Stimulated activated CD8-positive, alpha-beta memory T cell treated with anti-CD3 and anti-CD28 coated beads, Interleukin-7, amount 100 ng/mL, for 48 hours (primary cell): ENCODE measurements at places on chromosomes 7 and 10.
A peak's percentile ranks its signal among the peaks of the same experiment; 100 is the strongest.

DNA sequence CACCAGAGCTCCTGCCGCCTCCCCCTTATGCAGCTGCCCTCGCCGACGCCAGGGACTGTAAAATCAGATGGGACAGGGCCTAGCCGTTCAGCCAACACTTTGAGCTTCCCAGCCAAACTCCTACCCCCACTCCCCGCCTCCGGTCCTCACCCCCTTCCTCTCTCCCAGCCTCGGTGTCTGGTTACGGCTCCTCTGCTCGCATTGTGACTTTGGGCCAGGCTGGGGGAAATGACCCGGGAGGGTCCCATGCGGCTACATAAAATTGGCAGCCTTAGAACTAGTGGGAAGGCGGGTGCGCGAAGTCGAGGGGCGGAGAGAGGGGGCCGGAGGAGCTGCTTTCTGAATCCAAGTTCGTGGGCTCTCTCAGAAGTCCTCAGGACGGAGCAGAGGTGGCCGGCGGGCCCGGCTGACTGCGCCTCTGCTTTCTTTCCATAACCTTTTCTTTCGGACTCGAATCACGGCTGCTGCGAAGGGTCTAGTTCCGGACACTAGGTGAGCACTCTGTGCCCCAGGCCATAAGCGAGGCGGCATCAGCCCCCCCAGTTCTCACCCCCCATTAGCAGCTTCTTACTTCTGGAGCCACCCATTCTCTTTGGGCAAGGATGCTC lies at the start of gene KAZALD1:
Gene KAZALD1 (plus strand): TSS at position 366 of the 608 bp plus-strand sequence. CDS start 604 bp downstream, outside the sequence.
- no peak for DNase-seq

GRCh38 chr7:6729492-6730342 lies 23.0 kb upstream of the ZNF12 start:
- DNase-seq: peak; percentile 76

- DNase-seq: no peak
Measured at GRCh38 chr10:100738055-100738827, 7.1 kb upstream of the PAX2 start.

- DNase-seq: no peak
Measured at GRCh38 chr10:91724933-91725332, 73.3 kb upstream of the TNKS2 start.

- DNase-seq: no peak
Measured at GRCh38 chr10:6802759-6803426, 222.8 kb upstream of the PRKCQ start.

- DNase-seq: no peak
Measured at GRCh38 chr10:50528206-50528605, 95.5 kb downstream of the SGMS1 start.

DNA sequence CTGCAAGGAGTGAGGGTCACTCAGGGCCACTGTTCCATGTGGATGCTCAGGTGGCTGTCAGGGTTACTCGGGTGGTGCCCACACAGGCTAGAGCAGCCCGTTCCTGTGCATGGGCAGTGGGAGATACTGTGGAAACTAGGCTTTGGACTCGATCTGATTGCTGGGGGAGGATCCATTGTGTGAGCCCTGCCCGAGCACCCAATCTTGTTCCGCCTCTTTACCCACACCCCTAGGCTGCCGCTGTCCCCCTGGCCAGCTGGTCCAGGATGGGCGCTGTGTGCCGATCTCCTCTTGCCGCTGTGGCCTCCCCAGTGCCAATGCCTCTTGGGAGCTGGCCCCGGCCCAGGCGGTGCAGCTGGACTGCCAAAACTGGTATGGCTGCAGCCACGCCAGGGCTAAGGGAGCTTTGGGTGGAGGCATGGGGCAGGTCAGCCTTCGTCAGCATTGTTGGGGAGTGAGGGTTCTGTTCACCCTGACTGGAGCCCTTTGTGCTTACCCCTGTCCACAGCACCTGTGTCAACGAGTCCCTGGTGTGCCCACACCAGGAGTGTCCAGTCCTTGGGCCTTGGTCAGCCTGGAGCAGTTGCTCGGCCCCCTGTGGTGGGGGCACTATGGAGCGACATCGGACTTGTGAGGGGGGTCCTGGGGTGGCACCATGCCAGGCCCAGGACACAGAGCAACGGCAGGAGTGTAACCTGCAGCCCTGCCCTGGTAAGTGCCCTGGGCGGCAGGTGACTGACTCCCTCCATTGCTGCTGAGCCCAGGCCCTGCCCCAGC lies 12.4 kb upstream of the ZNF862 start:
- no peak for DNase-seq

- no peak for DNase-seq
Measured at GRCh38 chr10:114283091-114283490, 44.0 kb downstream of the VWA2 start.

DNA sequence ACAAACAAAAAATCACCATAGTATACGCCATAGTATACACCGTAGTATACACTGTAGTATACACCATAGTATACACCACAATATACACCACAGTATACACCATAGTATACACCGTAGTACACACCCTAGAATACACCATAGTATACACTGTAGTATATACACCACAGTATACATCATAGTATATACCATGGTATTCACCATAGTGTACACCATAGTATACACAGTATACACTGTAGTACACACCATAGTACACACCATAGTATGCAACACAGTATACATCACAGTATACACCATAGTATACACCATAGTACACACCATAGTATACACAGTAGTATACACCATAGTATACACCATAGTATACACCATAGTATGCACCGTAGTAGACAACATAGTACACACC lies 157.6 kb upstream of the ADARB2 start:
- no peak for DNase-seq

DNA sequence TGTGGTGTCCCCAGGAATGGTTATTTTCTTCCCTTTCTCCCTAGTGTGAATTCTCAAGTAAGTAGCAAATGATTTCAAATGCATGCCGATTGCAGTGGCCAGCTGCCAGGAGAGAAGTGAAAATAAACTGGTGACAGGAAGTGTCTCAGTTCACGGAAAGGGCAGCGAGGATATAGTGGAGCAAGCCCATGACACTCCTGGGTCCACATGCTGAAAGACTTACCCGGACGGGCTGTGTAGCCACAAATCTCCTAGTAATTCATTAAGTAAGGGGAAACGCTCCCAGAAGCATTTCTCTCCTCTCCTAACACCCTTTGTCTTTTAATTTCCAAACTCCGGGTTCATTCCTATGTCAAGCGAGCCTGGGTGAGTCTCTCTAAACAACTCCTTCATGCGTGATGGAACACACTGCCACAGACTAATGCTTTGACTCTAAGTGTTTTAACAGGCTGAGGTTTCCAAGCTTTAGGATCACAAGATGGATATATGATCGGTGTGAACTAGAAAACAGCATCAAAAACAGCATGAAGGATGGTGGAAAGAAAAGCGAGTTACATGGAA lies 125.6 kb downstream of the CYP26A1 start:
- no peak for DNase-seq

GRCh38 chr10:452512-453426 lies 236.7 kb downstream of the DIP2C start:
- DNase-seq: no peak

DNA sequence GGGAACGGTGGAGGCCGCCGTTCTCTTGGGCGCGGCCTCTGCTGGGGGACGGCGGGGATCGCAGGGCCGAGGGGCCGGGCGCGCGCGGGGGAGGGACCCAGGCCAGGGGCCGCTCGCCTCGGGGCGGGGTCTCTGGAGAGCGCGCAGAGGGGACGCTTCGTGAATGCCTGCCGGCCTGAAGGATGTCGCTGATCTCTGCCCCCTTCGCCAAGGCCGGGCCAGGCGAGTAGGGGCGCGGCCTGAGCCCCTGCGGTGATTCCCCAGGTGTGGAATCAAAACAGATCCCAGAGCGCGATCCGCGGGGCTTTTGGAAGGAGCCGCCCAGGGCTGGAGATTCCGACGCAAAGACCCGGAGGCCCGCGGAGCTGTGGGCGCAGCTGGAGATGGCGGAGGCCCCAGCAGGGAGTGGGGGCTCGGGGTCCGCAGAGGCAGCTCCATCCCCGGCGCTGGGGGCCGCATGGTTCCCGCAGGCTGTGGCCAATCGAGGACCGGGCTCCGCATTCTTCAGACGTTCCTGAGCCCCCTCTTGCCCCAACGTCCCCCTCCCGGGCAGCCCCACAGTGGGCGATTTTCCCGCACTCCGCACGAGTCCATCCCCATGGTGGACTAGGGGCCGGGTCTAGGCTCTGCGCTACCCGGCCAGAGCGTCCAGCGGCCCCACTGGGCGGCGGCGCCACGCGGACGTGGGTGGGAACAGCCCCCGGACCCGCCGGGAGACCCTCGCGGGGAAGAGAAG lies 166.0 kb downstream of the ACTR3B start:
- no peak for DNase-seq

DNA sequence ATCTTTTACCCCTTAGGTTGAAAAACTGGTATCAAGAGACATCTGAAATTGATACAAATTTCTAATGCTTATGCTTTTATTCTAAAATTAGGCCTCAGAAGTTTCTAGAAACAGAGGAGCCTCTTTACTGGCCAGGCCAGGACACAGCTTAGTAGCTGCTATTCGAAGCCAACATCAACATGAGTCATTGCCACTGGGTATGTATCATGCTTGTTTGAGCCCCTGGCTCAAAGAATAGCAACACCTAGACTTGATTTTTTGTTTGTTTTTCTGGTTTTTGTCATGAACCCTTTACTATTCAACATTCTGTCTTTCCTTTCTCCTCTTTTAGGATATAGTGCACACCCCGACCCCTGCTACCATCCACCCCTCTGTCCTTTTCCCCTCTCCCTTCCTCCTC lies 90.9 kb upstream of the STK17A start:
- DNase-seq: no peak

DNA sequence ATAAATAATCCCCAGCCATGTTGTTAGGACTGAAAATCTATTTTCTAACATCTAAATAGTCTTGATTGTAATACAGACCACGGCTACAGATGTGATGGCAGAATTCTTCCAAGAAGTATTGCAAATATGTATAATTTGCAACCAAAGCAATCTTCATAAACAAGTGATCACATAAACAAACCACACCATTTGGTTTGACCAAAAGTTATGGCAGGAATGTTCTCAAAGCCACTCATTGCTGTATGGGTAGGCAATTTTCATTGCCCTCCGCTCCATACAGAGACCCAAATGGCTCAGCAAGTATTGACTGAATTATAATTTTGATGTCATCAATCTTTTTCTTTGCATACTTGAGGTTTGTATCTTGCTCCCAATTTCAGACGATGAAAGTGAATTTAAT lies 19.0 kb upstream of the RHOBTB1 start:
- no peak for DNase-seq

DNA sequence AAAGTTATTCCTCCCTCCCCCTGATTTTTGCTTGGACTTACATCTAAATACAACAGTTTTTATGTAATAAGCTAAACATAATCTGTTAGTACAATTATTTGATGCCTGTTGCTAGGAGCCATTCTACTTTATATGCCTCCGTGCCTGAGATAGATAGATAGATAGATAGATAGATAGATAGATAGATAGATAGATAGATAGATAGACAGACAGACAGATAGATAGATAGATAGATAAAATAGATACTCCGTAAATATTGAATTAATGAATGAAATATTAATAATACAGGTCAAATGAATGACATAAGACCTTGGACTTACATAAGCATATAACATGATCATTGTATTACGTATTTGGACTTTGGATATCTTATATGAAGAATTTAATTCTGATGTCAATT lies 23.0 kb downstream of the NET1 start:
- no peak for DNase-seq

DNA sequence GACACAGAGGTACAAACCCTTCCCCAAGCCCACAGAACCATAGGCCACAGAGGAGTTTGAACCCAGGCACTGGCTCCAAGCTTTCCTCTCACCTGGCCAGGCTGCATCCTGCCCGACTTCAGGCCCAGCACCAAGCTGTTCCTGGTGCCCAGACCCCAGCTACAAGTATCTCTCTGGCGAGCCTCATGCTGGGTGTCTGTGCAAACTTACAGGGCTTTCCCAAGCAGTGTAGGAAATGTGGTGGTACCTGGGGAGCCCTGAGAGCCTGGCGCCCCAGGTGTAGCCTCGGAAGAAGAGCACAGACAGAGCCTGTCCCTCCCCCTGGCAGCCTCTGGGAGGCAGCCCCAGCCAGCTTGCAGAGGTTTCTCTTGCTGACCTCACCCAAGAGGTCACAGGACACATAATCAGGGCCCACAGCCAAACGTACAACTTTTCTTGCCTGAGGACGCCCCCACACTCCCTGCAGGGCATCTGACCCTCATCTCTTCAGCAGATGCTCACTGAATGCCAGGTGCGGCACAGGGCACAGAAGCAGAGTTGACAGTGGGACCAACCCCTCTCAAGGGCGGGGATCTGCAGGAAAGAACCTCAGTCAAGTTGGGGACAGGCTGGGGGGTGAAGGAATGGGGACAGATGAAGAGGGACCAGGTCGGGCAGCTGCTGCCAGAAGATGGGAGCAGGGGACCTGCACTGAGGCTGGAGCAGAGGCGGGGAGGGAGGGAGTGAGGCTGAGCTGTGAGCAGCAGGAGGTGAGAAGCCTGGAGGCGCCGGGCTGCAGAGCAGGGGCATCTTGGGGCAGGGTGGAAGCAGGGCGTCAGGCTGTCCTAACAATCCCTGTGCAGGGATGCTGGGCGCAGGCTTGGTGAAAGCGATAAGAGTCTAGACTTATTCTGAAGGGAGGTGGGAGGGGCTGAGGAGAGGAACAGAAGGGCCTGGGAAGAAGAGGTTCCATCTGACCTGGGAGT lies 16.3 kb upstream of the MYL7 start:
- no peak for DNase-seq

GRCh38 chr7:94087664-94088352 lies 83.7 kb upstream of the BET1 start:
- peak; percentile 14 for DNase-seq

GRCh38 chr7:44740055-44740454 lies 8.6 kb upstream of the ZMIZ2 start:
- DNase-seq: no peak

DNA sequence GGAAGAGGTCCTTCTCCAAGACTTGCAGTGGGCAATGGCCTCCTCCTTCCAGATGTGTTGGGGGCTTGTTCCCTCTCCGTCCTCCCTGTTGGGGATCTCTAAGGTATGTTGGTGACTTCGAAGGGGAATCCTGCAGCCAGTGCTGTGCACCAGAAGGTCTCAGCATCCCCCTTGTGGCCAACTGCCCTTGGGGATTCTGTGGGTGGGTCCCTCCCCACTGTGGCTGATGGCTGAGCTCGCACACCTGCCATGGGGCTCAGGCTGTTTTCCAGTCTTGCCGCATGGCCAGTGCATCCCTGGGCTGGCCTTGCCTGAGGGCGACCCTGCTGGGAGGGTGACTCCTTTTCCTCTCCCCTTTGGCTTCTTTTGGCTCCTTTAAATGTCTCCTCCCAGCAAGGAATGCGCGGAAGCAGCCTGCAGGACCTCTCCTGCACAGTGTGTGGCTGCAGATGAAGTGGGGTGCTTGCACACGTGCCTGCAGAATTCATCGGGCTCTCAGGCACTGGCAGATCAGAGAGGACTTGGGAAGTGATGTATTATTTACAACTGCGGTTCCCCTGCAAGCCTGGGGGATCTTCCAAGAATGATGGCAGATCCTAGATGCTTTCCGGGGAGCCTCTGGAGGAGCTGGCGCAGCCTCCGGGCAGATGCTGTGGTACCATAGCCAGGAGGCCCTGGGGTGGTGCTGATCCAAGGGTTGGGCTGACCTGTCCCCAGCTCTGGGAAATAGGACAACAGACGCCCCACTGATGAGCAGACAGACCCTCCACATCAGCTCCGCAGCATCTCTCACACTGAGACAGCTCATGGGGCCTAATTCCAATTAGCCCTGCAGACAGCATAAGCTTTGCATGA lies 410.0 kb downstream of the TCERG1L start:
- no peak for DNase-seq

GRCh38 chr10:71745664-71746250 lies 26.2 kb upstream of the C10orf105 start:
- DNase-seq: no peak
